Stimulated activated naive CD4-positive, alpha-beta T cell treated with Interleukin-2 at 50 U/mL for 16 hours (primary cell): ENCODE measurements at places on chromosomes 6 and 20.

- no peak for DNase-seq
Measured at GRCh38 chr20:55090286-55090685, 614.9 kb downstream of the DOK5 start.

DNA sequence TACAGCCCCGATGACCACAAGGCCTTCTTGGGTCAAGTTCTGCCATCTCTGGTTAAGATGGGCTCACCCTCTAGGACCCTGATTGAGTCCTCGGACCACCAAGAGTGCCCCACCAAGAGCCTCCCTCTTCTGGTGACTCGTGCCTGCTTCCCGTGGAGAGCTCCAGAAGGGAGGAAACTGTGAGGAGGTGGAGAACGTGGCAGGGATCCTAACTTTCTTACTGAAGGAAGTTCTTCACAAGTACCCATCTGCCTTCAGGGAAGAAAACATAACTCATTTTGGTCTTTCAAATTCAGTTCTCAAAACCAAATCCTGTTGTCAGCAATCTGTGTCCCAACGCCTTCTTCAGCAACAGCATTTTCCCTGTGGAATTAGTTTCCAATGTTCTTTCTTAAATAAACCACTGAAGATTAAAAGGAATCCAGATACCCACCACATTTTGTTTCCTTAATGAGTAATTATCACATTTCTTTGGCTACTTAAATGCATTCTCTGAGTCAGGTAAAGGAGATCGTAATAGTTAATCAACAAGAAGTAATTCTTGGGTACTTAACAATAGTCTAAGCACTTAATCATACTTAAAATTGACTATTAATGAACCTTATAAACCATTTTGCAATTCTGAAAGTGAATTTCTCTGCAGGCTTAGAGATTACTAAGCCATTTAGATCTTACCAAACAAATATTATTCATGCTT, 185.8 kb upstream of the SGK1 start:
- DNase-seq: no peak

- DNase-seq: no peak
Measured at GRCh38 chr6:139881728-139882211, 507.3 kb upstream of the CITED2 start.

DNA sequence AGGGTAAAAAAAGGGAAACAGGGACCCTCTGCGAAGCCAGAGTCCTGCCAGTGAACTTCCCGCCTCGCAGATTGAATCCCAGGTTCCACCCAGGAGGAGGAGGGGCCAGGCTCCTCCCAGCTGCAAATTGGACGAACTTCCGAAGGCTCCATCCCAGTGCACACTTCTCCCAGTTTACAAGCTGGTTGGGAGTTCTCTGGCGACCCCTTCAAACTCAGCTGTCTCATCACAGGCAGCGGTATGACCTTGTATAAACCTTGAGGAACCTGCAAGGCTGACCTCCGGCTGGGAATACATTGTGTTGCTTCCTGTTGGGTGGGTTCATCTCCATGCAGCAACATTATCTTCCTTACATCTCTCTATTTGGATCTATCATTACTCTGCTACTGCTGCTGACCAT, 962.7 kb downstream of the GRIK2 start:
- DNase-seq: no peak

DNA sequence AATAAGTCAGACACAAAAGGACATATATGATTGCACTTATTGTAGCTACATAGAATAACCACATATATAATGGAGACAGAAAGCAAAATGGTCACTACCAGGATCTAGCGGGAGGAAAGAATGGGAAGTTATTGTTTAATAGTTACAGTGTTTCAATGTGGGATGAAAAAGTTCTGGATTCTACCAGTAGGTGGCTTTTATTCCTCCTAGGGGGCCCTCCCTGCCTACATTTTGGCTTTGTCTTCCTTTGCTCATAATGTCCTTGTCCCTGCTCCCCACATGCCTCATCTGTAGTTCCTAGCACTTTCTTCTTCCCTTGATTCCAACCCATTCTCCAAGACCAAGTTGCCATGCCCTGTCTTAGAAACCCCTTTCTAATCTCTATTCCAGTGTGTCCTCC, 16.3 kb downstream of the ZNF133 start:
- DNase-seq: no peak

DNA sequence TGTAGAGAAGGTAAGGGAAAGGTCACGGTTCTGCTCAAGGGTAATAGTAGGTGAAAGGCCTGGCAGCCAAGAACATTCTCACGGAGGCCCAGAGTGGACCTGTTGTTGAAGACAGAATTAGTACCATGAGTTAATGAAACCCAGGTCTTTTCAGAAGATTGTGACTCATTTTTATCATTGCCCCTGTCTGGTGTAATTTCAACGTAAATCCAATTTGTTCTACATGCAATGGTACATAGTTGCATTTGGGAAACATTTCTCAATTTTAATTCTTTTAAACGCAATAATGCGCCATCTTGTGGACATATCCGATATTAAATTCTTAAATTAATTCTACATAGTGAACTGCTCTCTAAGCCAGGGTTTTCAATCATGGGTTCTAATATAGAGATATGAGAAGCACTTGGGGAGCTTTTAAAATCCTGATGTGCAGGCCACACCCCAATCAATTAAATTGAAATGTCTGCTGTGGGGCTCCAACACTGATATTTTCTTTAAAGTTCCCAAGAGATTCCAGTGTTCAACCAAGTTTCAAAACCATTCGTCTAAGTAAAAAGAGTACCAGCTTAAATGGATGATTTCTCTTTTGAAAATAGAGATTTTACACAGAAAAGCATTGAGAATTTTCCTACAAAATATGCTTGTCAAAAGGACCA, 257.4 kb downstream of the PLCB1 start:
- DNase-seq: no peak

DNA sequence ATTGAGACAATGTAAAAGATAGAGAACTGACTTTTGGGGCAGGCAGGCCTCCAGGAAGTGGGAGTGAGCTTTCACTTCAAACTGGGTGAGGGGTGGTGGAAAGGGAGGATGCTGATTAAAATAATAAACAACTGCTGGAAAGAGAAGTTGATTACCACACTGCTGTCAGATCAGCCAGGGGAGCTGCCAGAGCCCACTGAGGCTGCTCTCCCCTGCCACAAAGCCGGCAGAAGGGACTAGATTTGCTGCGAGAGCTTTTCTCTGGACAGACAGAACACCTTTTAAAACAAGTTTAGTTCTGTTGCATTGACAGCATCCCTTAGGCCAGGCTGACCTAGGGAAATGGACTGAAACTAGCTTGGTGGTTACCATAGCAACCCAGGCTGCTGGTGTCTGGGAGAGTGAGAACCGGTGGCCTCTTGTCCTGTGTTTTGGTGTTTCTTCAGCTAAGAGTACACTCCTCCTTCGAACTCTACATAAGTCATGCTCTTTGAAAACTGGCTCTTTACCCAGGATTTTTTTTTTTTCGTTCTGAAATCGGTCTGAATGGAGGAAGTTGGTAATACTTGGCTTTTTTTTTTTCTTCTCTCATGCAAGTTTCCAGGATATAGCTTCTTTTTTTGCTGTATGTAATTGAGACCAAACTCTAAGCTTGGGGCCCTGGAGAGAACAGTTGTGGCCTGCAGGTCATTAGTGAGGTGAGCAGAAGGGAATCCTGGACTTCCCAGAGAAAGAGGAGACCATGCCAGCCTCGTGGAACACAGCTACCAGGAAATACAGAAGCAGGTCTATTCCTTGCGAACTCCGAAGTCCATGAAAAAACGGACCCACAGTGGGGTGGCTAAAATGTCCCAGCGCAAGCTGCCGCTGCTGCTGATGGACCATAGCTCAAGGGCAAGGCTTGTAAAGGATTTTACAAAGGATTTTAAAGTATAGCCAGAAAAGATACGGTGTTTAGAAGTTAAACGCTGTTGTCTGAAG, 374.4 kb downstream of the UTRN start:
- no peak for DNase-seq
